T-helper 9 cell (primary cell): ENCODE measurements at places on chromosomes 3 and 15.
A peak's percentile ranks its signal among the peaks of the same experiment; 100 is the strongest.

- DNase-seq, result no peak
These were observed 124.2 kb upstream of the ABI3BP start for GRCh38 chr3:101117465-101117864.

DNA sequence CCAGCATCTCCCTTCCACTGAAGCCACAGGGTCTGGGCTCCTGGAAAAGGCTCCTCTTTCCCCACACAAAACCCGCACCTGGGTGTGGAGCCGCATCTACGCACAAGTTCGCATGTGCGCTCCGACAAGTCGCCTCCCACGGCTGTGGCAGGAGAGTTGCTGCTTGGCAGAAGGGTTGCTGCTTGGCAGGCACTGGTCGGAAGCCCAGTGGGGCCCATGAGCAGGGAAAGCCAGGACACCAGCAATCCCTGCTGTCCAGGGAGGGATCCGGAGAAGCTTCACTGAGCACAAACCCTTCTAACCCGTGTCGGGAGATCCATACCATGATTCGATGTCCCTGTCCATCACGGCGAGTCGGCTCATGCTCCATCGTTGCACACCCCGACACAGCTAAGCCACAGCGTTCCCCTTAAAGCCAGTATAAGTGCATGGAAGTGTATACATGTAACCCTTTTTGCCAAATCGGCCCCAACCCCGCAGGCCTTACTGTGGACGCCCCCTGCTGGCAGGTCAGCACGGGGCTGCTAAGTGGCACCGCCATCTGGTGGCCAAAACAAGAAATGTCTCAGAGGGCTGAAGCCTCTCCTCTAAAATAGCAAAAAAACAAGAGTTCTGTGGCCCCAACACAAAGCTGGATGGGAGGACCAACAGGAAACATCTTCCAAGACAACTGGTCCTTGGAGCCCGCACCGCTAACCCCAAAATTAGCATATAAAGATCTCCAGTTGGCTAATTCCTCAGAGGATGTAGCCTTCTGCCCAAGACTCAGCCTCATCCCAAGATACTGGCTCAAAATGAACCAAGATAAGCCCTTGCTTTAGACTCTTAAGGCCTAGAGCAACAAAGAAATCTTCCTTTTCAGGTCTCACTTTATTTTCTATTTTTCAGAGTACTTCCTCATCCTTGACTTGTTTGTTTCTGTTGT, 8.3 kb downstream of the ANKRD63 start:
- DNase-seq, result peak; percentile 93

DNA sequence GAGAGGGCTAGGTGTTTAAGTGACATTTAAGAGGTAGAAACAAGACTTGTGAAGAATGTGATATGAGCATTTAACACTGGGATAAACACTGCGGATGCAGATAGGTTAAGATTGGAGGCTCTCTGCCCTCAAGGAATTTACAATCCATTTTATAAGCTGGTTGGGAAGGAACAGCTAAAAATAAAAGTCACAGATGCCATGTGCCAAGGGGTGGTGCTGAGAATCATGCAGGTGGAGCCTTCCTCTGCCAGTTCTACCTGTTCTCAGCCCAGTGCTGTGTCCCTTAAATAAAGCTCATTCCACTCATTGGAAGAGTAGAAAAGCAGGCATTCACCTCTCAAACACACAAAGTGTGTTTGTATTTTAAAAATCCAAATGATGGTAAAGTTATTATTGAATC, 261.9 kb downstream of the THRB start:
- DNase-seq, result no peak

GRCh38 chr15:95464509-95464908, 866.0 kb upstream of the NR2F2 start:
- no peak for DNase-seq

- DNase-seq, result no peak
These were observed 848.6 kb downstream of the ROBO1 start for GRCh38 chr3:78919021-78919755.
